ENCODE measurements at places on chromosomes 2 and 18.
A peak's percentile ranks its signal among the peaks of the same experiment; 100 is the strongest.

GRCh38 chr2:27833931-27834330 is 56.3 kb downstream of the RBKS start:
- no peak for DNase-seq

- DNase-seq: no peak
These were observed 201.0 kb downstream of the MBD2 start for GRCh38 chr18:54023471-54023870.

GRCh38 chr2:119536707-119537106 is 7.5 kb upstream of the CFAP221 start:
- DNase-seq: no peak

GRCh38 chr2:19987936-19988335 is 2.0 kb downstream of the WDR35 start:
- no peak for DNase-seq

- DNase-seq: peak; percentile 8
These were observed 431.2 kb downstream of the LPIN1 start for GRCh38 chr2:12177455-12178288.

GRCh38 chr2:240811346-240812300 is 8.4 kb downstream of the KIF1A start:
- DNase-seq: no peak

DNA sequence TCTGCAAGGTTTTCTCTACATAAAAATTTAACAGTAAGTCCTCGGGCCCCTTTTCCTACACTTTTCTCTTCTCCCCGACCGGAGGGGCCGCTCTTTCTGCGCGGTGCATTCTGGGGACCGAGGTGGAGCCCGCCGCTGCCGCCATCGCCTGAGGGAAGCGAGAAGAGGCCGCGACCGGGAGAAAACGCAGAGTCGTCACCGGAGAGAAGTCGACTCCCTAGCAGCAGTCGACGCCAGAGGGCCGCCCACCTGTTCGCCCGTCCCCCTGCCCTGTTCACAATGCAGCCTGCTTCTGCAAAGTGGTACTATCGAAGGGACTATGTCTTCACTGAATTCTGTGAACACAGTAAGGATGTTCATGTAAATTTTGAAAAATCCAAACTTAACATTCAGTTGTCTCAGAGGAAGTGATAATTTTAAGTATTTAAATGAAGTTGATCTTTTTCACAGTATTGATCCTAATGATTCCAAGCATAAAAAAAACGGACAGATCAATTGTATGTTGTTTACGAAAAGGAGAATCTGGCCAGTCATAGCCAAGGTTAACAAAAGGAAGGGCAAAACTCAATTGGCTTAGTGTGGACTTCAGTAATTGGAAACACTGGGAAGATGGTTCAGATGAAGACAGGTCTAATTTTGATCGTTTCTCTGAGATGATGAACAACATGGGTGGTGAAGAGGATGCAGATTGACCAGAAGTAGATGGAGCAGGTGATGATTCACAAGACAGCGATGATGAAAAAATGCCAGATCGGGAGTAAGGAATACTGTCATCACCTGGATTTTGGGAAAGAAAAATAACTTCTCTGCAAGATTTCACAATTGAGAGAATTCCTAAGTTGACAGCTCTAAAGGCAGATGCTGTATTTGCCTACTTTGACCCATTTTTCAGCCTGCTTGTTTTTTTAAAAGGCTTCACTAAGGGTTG is 55.8 kb downstream of the ASXL2 start:
- peak; percentile 40 for DNase-seq

GRCh38 chr18:36355511-36355910 is 58.0 kb downstream of the FHOD3 start:
- DNase-seq: no peak

- DNase-seq: no peak
These were observed 73.6 kb downstream of the COPS8 start for GRCh38 chr2:237159006-237159911.

DNA sequence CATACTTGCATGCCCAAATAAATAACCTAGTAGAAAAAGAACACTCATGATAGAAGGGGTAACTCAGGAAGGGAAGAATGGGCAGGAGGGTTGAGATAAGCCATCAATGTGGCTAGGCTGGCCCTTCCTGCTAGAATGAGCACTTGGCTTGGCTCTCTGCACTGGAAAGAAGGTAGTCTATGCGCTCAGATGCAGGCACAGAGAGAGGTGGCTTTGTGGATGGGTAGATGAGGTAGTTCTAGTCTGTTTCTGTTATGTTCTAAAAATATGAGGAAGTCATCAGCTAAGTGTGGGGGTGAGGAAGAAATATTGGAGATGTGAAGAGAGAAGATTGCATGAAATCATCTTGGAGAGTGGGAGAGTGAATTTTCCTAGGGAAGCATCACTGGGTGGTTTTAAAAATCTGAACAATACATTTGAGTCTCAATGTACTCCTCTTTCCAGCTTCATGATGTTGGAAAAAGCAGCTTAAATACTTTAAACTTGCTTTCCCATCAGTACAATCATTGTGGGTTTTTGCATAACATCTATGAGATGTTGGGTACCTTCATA is 357.1 kb downstream of the CNTNAP5 start:
- DNase-seq: no peak

- no peak for DNase-seq
These were observed 136.8 kb downstream of the CAPN13 start for GRCh38 chr2:30670453-30670852.

- no peak for DNase-seq
These were observed 193.8 kb downstream of the TSN start for GRCh38 chr2:121949271-121949670.

DNA sequence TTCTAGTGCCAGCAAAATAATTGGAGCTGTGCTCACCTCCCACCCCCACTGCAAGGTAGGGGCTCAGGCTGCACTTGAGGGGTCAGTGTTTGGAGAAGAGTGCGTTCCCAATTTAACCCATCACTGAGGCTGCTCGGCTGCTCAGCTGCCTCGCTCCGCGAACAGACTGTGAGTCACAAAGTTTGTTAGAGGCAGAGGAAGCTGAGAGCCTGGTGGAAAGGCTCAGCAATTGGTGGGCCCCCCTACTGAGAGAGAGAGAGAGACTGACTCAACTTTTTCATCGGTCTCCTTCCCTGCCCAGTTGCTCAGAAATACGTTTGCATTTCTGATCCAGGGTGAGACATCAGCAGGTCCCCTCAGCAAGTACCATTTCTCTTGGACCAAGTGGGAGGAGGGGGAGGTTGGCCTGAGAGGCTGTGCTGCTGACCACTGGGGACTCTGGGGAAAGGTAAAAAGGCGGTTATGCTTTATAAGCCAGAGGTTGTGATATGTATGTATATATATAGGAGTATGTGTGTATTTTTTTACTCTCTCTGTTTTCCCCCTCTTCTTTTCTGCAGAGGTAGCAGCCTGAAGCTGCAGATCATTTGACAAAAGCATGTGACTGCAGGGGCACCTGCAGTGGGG is 1.5 kb downstream of the EFR3B start:
- peak; percentile 32 for DNase-seq

DNA sequence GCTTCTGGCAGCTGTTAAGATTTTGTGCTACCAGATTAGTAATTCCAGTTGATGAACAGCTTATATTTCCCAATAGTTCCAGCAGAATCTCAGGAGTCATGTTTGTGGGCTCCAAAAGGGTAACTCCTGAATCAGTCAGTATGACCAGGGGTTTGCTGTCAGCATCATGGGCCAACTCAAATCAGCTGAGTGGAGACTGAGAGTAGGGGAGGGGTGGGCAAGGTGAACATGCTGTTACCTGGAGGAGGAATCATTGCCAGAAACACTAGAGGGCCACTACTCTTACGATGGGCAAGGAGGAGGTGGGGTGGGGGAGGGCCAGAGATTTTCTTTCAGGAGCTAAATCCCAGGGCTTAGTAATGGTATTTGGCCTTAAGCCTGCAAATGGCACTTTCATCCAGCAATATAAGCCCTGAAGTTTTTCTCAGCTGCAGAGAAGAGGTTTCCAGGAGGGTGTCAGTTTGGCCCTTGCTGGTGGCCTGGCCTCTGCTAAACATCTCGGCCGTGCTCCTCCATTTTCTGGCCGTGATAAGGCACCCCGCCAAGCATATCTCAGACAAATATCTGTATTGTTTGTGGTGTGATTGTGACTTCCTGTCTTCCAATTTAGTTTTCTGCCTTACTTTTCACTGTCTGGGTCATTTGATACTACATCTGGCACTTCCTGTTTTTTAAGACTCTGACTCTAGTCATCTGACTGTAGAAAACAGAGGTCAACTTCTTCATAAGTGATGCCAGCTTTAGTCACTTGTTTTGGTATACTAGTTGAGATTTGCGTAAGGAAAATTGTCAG is 120.5 kb upstream of the CXCR4 start:
- DNase-seq: peak; percentile 74

DNA sequence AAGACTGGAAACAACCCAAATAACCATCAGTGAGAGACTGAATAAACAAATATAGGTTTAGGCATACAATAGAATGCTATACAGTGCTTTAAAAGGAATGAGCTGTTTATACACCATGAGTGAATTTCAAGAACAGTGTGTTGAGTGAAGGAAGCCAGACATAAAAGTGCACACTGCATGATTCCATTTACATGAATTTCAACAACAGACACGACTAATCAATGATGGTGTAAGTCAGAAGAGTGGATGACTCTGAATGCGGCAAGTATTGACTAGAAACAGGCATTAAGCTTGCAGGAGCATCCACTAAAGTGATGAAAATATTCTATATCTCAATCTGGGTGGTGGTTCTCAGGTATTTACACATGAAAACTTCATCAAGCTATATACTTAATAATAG is 142.7 kb upstream of the SLC39A10 start:
- no peak for DNase-seq

- DNase-seq: no peak
These were observed 33.5 kb upstream of the SELENOI start for GRCh38 chr2:26312471-26312870.

GRCh38 chr2:161971551-161971950 is 102.5 kb downstream of the DPP4 start:
- DNase-seq: no peak

DNA sequence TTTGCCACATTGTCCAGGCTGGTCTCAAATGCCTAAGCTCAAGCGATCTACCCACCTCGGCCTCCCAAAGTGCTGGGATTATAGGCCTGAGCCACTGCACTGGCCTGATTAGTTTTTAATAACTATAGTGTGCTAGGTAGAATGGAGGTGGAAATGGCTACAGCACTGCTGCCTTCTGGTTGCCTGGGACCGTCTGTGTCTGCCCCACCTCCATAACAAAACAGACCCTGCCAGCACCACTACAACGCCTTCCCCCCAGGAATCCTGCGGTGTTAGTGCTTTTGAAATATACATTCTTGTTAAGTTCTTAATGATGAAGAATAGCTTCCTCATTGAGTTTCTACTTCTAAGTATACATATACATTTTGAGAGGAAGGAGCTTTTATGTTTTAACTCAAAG is 148.2 kb upstream of the ITGA6 start:
- no peak for DNase-seq

DNA sequence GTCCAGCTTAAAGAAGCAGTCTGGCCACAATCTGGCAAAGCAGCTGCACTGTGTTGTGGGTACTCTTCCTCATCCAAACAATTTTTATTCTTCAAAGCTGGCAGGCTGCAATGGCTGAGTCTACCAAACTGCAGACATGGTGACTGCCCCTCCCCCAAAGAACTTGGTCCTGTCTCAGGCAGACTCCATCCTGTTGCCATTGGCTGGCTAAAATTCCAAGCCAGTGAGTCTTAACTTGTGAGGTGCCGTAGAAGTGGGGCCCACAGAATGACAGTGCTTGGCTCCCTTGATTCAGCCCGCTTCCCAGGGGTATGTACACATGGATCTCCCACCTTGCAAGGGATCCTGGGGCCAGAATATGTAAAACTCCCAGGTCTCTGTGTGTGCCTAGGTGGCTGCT is 14.5 kb upstream of the NXPH2 start:
- DNase-seq: no peak

DNA sequence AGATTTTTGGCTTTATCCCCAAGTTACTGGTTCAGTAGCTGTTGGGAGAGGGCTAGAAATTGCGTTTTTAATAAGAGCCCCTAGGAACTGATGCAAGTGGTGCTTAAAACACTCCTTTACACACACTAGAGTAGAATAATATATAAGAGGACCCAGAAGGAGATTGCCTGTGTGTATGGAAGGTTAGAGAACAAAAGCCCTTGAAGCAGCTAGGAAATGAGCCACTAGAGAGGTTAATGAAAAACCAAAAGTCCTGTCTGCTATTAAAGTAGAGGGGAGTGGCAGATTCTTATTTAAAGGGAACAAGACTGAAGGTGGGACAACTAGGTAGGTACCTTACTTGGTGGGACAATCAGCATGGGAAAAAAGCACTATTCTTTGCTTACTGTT is 14.4 kb upstream of the SLC39A10 start:
- DNase-seq: no peak

GRCh38 chr2:237280229-237280628 is 133.7 kb downstream of the COL6A3 start:
- no peak for DNase-seq

- no peak for DNase-seq
These were observed 179.0 kb downstream of the TWIST2 start for GRCh38 chr2:239026711-239027361.

- DNase-seq: no peak
These were observed 79.6 kb downstream of the TPO start for GRCh38 chr2:1492711-1493430.

GRCh38 chr2:54879598-54880332 is 156.3 kb downstream of the EML6 start:
- no peak for DNase-seq

- no peak for DNase-seq
These were observed 292.3 kb upstream of the FANCL start for GRCh38 chr2:58533376-58533775.

DNA sequence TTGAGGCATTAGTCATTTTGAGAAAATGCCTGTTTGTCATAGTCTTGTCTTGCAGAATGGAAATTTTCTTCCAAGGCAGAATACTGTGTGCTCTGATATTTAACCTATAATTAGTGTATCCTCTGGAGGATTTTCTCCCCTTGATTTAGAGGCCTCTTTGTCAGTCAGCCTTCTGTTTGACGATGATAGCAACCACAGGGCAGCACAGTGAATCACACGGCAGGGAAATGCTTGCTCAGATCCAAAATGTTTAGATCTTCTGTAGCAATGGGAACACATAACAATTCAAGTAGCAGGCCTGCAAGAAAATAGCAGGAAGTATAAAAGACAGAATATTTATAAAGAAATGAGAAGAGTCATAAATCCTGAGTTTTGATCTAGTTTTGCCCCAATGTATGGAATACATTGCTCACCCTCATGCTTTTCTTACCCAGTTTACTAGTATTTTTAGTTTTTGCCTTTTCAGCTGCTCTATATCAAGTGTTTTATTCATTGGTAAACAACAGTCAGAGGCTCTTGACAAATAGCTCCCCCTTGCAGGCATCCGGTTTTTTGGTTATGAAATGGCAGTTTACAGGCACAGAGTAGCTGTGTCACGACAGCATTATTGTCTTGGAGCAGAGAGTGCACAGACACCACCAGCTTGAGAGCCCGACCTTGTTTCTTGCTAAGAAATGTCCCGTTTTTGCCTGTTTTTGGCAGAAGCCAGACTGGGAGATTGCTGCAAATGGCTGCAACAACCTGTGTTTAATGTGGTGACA is 185.1 kb downstream of the MYO3B start:
- no peak for DNase-seq

- DNase-seq: no peak
These were observed 16.0 kb upstream of the IKZF2 start for GRCh38 chr2:213167271-213167930.
